Vagina (tissue), 2 donors: ENCODE measurements at places on chromosomes 16 and 17.

- no peak for DNase-seq
These were observed 1.1 kb downstream of the ACSF2 start for GRCh38 chr17:50426814-50427787.

GRCh38 chr17:72165192-72165866 is 44.5 kb downstream of the SOX9 start:
- DNase-seq: no peak

DNA sequence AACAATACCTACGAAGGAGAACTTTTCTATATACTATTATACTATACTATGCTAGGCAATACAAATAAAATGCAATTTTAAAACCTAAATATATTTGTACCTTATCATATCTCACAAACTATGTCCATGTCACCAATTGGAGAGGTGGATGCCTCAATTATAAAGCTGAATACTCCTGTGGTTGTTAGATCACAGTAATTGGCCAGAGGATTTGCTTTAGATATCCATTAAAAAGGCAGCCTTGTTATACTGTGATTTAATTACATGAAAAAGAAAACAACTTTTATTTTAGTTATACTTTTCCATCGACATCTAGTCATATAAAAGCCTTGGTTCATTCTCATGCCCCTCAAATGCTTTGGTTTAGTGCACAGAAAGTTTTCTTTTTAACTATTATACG is 129.3 kb downstream of the BRIP1 start:
- no peak for DNase-seq

- no peak for DNase-seq
These were observed 19.7 kb upstream of the LRRC37A3 start for GRCh38 chr17:64938925-64939474.

DNA sequence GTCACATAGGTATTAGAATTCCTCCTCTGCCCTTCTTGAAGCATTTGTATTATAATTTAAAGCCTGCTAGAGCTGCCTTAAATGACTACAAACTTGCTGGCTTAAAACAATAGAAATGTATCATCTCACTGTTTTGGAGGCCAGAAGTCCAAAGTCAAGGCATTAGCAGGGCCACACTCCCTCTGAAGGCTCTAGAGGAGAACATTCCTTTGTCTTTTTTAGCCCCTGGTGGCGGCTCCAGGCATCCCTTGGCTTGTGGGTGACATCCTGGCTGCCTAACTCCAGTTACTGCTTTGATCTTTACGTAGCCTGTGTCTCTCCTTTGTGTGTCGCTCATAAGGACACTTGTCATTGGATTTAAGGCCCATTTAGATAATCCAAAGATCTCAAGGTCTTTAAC is 186.6 kb upstream of the SALL1 start:
- no peak for DNase-seq

GRCh38 chr16:50247123-50247905 is 19.0 kb upstream of the ADCY7 start:
- no peak for DNase-seq

- DNase-seq: no peak
These were observed 53.8 kb downstream of the OTOA start for GRCh38 chr16:21717608-21718007.

- DNase-seq: no peak
These were observed 27.4 kb downstream of the BCO1 start for GRCh38 chr16:81265658-81266451.

DNA sequence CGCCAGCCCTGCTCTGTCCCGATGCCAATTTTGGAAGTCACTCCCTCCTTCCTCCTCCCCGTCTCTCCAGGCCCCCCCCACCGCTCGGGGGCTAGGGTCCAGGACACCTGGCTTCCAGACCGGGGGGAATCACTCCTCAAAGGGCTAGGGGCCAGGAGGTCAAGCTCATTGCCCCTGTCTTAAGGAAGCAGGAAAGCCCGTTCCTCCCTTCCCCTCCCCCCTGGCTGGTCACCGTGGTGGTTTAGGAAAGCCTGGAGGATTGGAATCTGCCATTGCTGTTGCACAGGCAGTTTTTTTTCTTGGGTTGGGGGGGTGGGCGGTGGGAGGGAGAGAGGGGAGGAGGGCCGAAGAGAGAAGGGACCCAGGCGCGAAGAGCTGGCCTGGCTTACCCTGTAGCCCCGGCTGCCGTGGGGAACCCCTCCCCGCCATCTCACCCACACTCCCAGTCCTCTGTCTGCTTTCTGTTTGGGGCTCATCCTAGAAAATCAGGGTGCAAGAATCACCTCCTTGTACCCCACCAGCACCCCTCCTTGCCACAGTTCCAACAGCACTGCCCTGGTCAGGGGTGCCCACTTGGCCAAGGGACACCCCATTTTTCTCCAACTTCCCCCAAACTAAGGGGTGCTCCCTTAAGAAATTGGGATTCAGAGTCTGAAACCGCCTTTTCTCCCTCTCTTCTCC is 2.9 kb upstream of the BCL6B start:
- no peak for DNase-seq

DNA sequence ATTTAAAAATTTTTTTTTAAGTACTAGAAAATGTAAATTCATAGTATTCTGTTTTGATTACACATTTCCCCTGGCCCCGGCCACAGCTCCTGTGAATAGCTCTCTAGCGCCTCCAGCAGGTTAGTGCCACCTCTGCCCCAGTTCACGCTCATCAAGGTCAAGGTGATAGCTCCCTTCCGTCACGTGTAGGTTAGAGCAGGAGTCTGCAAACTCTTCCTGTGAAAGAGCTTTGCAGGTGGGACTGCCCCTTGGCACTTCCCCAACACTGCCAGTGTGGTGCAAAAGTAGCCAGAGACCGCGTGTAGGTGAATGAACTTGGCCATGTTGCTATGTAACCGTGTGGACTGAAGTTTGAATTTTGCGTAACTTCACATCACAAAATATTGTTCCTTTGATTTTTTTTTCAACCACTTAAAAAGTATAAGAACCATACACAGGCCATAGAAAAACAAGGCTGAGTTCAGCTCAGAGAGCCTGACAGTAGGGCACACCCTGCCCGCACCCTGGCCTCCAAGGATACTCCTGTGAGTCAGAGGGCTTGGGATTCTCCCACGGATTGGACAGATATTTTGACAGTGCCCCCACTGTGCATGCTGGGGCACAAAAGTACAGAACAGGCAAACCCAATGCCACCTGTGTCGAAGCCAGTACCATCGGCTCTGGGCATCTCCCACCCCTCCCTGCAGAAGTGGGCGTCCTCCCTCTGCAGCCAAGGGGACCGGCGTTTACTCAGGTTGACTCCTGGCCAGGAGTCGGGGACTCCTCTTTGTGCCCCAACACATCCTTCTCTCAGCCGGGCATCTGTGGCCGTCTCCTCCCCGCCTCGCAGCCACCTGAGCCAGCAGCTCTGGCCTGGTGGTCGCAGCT is 92.0 kb upstream of the CHMP6 start:
- no peak for DNase-seq

GRCh38 chr16:86883583-86884389 is 305.4 kb downstream of the FOXL1 start:
- DNase-seq: no peak

- DNase-seq: no peak
These were observed 44.2 kb downstream of the N4BP1 start for GRCh38 chr16:48565752-48566151.

- no peak for DNase-seq
These were observed 40.0 kb downstream of the GRB7 start for GRCh38 chr17:39777534-39778365.

GRCh38 chr17:50087912-50088405 is 7.2 kb upstream of the PDK2 start:
- DNase-seq: no peak

GRCh38 chr16:85046472-85046916 is 18.9 kb downstream of the KIAA0513 start:
- no peak for DNase-seq

DNA sequence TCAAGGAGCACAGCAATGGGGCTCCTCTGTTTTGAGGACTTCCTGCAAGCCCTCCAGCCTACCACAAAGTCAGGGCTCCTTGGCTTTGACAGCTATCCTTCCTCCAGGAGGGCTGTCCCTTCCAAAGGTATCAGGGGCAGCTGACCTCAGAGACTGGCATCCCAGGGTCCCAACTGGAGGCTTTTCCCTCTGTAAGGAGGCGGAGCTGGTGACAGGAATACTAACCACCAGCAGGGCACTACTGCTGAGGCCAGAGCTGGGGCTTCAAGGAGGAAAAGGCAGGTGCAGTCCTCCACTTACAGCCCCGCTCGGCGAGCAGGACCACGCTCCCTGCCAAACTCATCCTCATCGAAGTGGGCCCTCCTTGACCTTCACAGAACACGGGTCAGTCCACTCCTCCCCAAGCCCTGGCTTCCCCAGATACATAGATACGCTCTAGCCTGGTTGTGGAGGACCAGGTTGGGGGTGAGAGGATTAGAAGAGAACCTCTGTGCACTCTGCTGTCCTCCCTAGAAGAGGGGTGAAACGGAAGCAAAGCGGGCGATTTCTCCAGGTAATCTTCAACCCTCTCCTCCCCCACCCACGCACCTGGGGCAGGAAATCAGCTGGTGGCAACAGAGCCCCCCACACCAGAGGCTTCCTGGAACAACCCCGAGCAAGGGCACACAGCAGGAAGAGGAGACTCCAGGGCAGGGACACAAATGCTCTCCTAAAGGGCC is 20.5 kb downstream of the ST3GAL2 start:
- no peak for DNase-seq

DNA sequence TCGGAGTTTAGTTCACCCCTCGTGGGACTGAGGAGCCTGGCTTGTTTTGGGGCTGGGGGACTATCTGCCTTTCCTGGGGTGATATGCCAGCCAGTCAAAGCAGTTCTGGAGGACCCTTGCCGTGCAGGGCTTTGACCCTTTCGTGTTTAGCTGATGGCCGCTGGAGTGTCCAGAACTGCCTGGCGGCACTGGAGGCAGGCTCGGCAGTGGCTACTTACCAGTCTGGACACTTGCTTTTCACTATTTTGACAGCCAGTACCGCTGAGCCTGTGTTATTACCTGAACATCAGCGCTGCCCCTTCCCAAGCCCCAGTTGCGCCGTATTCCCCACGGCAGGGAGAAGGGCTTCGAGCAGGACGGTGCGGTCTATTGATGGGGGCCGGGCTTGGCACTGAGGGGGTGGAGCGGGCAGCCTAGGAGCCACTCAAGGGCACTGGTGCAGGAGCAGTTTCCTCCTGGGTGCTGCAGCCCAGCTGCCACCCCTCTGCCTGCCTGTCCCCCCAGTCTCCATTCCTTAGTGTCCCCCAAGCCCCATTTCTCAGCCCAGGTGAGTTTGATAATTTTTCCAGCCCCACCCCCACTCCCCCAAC is 18.6 kb downstream of the CCDC92B start:
- DNase-seq: no peak

- DNase-seq: no peak
These were observed 1.3 kb downstream of the ARL5C start for GRCh38 chr17:39164675-39165143.

DNA sequence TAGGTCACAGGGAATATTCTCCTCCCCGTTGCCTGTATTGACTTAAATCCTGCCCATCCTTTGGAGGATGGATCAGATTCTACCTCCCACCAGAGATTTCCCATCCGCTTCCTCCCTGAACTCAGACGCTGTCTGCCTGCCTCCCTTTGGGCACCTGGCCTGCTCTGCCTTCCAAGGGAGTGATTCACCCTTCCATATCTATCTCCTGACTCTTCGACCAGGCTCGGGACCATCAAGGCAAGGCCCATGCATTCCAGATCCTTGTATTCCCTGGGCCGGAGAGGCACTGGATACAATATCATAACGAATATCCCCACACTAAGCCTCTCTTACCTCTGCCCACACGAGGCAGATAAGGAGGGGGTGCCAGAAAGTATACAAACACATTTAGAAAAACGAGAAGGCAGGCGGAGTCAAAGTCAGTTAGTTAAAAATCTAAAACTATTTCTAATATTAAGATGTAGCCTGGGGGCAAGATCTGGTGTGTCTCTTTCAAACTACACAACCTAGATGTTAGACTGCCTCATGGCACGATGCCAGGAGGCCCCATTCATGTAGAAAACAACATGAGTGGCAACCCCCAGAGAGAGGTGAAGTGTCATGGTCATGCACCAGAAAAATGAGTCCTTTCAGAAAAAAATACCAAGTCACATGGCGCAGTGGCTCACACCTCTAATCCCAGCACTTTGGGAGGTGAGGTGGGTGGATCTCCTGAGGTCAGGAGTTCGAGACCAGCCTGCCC is 9.2 kb downstream of the PMP22 start:
- DNase-seq: no peak

DNA sequence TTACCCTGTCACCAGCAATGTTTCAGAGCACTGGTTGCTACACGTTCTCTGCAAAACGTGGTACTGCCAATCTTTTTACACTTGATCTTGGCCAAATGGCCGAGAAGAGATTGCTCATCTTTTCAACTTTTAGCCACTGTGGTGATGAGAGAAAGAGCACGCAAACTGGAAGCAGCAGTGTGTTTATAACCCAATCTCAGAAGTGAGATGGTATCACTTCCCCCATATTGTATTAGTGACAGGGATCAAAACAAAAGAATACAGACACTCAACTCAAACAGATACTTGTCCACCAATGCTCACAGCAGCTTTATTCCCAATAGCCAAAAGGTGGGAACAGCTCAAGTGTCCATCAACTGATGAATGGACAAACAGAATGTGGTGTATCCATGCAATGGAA is 72.1 kb upstream of the FA2H start:
- no peak for DNase-seq

DNA sequence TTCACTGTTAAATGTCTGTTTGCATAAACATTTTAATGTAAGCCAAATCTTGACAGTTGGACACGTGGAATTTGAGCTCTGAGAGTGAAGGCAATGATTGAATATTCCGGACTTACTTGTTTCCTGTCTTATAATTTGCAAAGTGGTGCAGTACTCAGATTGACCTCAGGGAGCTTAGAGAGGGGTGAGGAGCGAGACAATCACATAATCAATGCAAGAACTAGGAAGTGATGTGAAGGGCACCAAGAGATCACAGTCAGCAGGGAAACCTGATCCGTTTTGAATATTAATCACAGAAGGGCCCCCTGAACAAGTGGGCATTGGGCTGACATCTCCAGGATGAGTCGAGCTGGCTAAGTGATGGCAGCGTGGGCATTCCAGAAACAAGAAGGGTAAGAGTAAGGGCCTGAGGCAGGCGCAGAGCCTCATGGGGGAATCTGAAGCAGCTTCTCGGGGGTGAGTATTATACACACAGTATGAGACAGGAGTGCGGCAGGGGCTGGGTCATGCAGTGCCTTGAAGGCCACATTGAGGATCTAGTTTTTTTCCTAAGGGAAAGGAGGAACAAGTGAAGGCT is 26.1 kb downstream of the TEX2 start:
- no peak for DNase-seq

- peak; percentile 94 for DNase-seq
These were observed 79.3 kb downstream of the VMP1 start for GRCh38 chr17:59786536-59787319.

GRCh38 chr17:17605083-17605728 is 13.7 kb upstream of the PEMT start:
- DNase-seq: no peak

- DNase-seq: no peak
These were observed 222.0 kb upstream of the CDH13 start for GRCh38 chr16:82404586-82405315.

GRCh38 chr16:84220851-84221250 is 19.0 kb downstream of the KCNG4 start:
- no peak for DNase-seq

GRCh38 chr17:179066-179432 is 2.4 kb downstream of the DOC2B start:
- DNase-seq: no peak
